ENCODE measurements at places on chromosomes 3 and 15. TPM values are rescaled to one million over a fixed set of nuclear protein-coding genes. Genes with fewer than 3 reads are reported as not detected.

Gene NEK11
- polyA plus RNA-seq = 0.56 TPM

Gene NANOGP8
- polyA plus RNA-seq = not detected

Gene CPEB1
- polyA plus RNA-seq = not detected

Gene GPR156
- not detected for polyA plus RNA-seq

Gene ARNT2
- not detected for polyA plus RNA-seq

Gene TMEM266
- not detected for polyA plus RNA-seq

Gene CD96
- polyA plus RNA-seq = 0.33 TPM

Gene ENTPD3
- polyA plus RNA-seq = not detected
